ENCODE measurements at places on chromosomes 5 and 9. TPM values are rescaled to one million over a fixed set of nuclear protein-coding genes. Genes with fewer than 3 reads are reported as not detected.

Gene MTAP
- 15.0 TPM for polyA plus RNA-seq

Gene THOC3
- polyA plus RNA-seq = 170 TPM

Gene IL13
- not detected for polyA plus RNA-seq

Gene FCN1
- polyA plus RNA-seq = 7.1 TPM

Gene PCDHB3
- not detected for polyA plus RNA-seq

Gene ZFP37
- 1.4 TPM for polyA plus RNA-seq

Gene CFAP90
- polyA plus RNA-seq = not detected

Gene ERCC8
- 12.2 TPM for polyA plus RNA-seq

Gene ACOT12
- not detected for polyA plus RNA-seq

GRCh38 chr5:94288937-94289336 is 329.5 kb downstream of the KIAA0825 start:
- H3K27me3 ChIP-seq = no peaks in the 10 kb centered on the region
- no peaks in the 10 kb centered on the region for H3K4me1 ChIP-seq
- no peak overlapping the region for H3K4me3 ChIP-seq
- H3K27ac ChIP-seq = no peak overlapping the region
- H3K36me3 ChIP-seq = no peaks in the 10 kb centered on the region

GRCh38 chr9:4262735-4263141 is 37.1 kb downstream of the GLIS3 start:
- H3K27ac ChIP-seq = no peak overlapping the region
- H3K4me3 ChIP-seq = no peak overlapping the region
- H3K27me3 ChIP-seq = peaks cover 2% of the 10 kb centered on the region
- H3K36me3 ChIP-seq = no peaks in the 10 kb centered on the region
- DNase-seq = no peak

GRCh38 chr5:158814521-158814920 is 285.2 kb downstream of the EBF1 start:
- H3K4me3 ChIP-seq = no peak overlapping the region
- H3K4me1 ChIP-seq = peaks cover 19% of the 10 kb centered on the region
- H3K27me3 ChIP-seq = no peaks in the 10 kb centered on the region
- no peak overlapping the region for H3K27ac ChIP-seq
- no peak for DNase-seq

GRCh38 chr5:118905196-118905595 is 83.2 kb downstream of the DTWD2 start:
- no peak overlapping the region for H3K27ac ChIP-seq
- no peaks in the 10 kb centered on the region for H3K4me1 ChIP-seq
- H3K36me3 ChIP-seq = no peaks in the 10 kb centered on the region
- no peak for DNase-seq
- H3K4me3 ChIP-seq = no peak overlapping the region

DNA sequence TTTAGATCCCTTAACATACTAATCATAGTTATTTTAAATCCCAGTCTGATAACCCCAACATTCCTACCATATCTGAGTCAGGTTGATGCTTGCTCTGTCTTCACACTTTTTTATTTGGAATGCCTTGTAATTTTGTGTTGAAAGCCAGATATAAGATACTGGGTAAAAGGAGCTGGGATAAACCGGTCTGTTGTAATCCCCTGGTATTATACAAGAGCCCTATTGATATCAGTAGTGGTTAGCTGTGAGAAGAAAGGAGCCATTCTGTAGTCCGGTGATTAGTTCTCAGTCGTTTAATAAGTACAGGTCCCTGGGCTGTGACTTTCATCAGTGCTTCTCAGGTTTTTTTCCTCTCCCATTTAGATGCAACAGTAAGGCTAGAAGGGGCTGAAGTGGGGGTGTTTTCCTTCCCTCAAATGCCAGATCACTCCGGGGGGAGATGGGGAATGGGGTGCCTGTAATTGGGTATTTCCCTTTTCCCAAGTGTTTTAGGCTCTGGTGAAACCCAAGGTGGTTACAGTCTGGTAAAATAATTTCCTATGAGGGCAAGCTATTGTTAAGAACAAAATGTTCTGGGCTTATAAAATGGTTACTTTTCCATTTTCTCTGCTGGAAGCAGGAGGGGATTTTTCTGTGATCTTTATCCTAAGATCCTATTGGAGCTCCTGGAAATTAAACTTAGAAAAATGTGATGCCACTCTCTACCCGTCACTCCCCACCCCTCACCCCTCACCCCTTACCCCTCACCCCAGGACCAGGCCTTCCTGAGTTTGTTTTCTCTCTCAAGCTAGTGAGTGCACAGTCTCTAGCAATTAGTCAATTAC is 72.7 kb downstream of the KCNN2 start:
- H3K27ac ChIP-seq = no peak overlapping the region
- no peak for DNase-seq
- no peak overlapping the region for H3K4me3 ChIP-seq
- H3K4me1 ChIP-seq = no peaks in the 10 kb centered on the region

DNA sequence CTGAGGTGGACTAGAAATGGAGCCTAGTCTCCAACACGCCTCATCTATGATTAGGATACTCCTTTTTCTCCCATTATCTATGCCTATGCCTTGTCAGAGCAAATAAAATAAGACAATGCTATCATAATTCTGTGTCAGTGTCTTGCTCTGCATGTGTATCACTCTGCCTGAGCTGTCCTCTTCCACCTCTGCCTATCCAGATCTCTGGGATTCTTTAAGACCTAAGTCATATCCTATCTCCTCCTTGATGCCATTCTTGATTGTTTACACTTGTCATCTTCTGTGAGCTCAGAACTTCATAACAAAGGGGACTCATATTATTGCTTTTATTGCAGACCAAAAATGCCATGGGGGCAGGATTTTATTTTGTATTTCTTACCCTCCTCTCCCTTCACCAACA is 351.2 kb upstream of the C9orf72 start:
- no peak overlapping the region for H3K27ac ChIP-seq
- no peaks in the 10 kb centered on the region for H3K36me3 ChIP-seq
- no peaks in the 10 kb centered on the region for H3K4me1 ChIP-seq
- no peak overlapping the region for H3K4me3 ChIP-seq

DNA sequence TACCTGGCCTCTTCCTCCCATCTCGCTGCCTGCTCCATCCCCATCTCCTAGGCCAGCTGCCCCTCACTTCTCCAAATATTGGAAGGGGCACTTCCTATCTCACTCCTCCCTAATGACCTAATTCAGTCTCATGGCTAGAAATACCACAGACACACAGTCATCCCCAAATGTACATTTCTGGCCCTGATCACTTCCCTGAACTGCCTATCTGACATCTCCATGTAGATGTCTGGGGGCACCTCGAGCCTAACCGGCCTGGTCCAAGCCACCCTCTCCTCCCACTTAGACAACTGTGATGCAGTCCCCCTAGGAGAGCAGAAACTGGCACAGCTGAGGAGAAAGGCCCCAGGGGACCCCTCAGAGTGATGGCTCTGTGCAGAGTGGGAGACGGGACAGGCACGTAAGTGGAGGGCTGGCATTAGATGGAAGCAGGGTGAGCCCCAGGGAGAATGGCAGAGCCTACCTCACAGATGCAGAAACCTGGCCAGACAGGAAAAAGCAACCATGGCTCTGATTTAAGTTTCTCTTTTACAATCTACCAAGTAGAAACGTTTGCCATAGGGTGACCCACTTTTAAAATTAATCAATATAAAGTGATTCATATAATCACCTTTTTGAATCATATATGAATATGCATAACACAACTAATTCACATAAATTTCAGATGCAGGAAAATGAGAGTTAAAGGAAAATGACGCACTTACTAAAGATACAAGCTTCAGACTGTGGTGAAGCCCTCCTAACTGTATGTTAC is 22.1 kb downstream of the CAMSAP1 start:
- H3K27me3 ChIP-seq = no peaks in the 10 kb centered on the region
- no peak overlapping the region for H3K27ac ChIP-seq
- peaks cover 57% of the 10 kb centered on the region for H3K4me1 ChIP-seq
- H3K4me3 ChIP-seq = peak overlapping the region; percentile 64
- H3K36me3 ChIP-seq = peaks cover 19% of the 10 kb centered on the region

- H3K27me3 ChIP-seq = no peaks in the 10 kb centered on the region
- no peak overlapping the region for H3K4me3 ChIP-seq
- no peak overlapping the region for H3K27ac ChIP-seq
- no peaks in the 10 kb centered on the region for H3K4me1 ChIP-seq
Measured at GRCh38 chr5:151718153-151718552, 31.4 kb upstream of the SPARC start.

- no peak overlapping the region for H3K4me3 ChIP-seq
- no peak for DNase-seq
- no peak overlapping the region for H3K27ac ChIP-seq
- H3K36me3 ChIP-seq = peaks cover 4% of the 10 kb centered on the region
- H3K4me1 ChIP-seq = peaks cover 7% of the 10 kb centered on the region
- no peaks in the 10 kb centered on the region for H3K27me3 ChIP-seq
Measured at GRCh38 chr9:34994900-34995669, 5.5 kb downstream of the DNAJB5 start.

- DNase-seq = no peak
- peak overlapping the region; percentile 28 for H3K27ac ChIP-seq
- H3K4me1 ChIP-seq = peaks cover 10% of the 10 kb centered on the region
- no peaks in the 10 kb centered on the region for H3K27me3 ChIP-seq
- H3K4me3 ChIP-seq = no peak overlapping the region
- peaks cover 43% of the 10 kb centered on the region for H3K36me3 ChIP-seq
Measured at GRCh38 chr9:77725046-77725694, 77.0 kb upstream of the GNA14 start.

DNA sequence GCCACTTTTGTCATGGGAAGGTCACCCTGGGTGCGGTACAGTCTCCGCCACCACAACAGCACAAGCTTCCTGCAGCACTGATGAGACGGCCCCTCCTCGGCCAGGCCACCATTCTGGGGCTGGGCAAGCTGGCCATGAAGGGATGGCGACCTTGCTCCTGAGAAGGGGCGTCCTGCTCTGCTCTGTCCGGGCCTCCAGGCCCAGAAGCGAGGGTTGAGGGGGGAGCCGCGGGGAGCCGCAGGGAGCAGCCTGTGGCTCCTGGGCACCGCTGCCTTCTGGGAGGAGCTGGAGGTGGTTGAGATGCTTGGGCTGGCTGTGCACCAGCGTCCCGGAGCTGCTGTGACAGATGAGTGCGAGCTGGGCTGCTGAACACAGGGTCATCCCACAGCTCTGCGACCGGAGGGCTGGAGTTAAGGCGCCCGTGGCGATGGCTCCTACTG is 84.3 kb upstream of the RAPGEF1 start:
- H3K27ac ChIP-seq = no peak overlapping the region
- no peaks in the 10 kb centered on the region for H3K4me1 ChIP-seq
- no peaks in the 10 kb centered on the region for H3K27me3 ChIP-seq
- no peak overlapping the region for H3K4me3 ChIP-seq
- H3K36me3 ChIP-seq = no peaks in the 10 kb centered on the region

DNA sequence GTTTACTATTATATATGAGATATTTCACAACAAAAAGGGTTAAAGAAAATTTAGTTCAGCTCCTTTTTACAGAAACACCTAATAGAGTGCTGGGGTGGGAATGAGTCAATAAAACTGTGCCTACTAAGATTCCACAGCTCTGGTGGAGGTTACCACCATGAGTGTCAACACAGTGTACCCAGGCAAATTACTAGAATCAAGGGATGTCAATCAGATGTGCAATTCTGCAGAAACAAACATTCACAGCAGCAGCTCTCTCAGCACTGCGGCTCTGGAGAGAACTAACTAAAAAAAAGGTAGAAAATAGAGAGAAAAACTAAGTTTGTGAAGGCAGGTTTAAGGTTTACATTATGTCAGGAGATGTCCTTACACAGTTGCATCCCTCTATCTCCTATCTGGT is 1313.0 kb downstream of the MAT2B start:
- H3K4me1 ChIP-seq = no peaks in the 10 kb centered on the region
- no peaks in the 10 kb centered on the region for H3K36me3 ChIP-seq
- no peaks in the 10 kb centered on the region for H3K27me3 ChIP-seq
- H3K4me3 ChIP-seq = no peak overlapping the region
- no peak overlapping the region for H3K27ac ChIP-seq

DNA sequence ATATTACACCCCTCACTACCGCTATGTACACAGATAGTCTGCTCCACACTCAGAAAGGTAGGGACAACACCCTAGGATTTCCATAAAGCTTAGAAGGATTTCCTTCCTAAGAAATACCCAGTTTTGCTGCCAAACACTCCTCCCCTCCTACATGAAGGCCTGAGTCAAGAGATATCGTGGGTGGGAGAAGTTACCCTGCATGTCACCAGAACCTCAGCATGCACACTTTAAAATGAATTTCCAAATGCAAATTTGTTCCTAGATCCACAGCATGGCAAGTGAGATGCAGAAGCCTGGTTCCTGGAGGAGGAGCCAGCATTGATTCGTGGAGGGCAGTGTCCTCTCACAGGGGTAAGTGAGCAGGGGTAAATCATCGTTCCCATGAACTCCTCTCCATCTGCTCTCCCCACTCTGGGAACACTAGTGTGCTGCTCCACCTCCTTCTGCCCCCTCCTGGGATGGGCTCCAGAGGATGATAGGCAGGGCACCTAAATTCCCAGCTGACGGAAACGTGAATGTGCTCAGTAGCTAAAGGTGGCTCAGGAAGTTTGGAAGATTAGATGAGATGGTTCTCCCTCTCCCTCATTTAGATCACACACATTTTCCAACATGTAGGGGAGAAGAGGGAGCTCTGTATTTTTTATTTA is 76.7 kb downstream of the PDE4D start:
- no peaks in the 10 kb centered on the region for H3K36me3 ChIP-seq
- no peak overlapping the region for H3K4me3 ChIP-seq
- H3K4me1 ChIP-seq = no peaks in the 10 kb centered on the region

- H3K27ac ChIP-seq = no peak overlapping the region
- H3K4me1 ChIP-seq = peaks cover 24% of the 10 kb centered on the region
- peak overlapping the region; percentile 5 for H3K4me3 ChIP-seq
- no peak for DNase-seq
- no peaks in the 10 kb centered on the region for H3K27me3 ChIP-seq
Measured at GRCh38 chr5:34913072-34913471, 2.2 kb downstream of the RAD1 start.

GRCh38 chr5:80607832-80608231 is 37.8 kb upstream of the ANKRD34B start:
- no peaks in the 10 kb centered on the region for H3K36me3 ChIP-seq
- no peaks in the 10 kb centered on the region for H3K4me1 ChIP-seq

DNA sequence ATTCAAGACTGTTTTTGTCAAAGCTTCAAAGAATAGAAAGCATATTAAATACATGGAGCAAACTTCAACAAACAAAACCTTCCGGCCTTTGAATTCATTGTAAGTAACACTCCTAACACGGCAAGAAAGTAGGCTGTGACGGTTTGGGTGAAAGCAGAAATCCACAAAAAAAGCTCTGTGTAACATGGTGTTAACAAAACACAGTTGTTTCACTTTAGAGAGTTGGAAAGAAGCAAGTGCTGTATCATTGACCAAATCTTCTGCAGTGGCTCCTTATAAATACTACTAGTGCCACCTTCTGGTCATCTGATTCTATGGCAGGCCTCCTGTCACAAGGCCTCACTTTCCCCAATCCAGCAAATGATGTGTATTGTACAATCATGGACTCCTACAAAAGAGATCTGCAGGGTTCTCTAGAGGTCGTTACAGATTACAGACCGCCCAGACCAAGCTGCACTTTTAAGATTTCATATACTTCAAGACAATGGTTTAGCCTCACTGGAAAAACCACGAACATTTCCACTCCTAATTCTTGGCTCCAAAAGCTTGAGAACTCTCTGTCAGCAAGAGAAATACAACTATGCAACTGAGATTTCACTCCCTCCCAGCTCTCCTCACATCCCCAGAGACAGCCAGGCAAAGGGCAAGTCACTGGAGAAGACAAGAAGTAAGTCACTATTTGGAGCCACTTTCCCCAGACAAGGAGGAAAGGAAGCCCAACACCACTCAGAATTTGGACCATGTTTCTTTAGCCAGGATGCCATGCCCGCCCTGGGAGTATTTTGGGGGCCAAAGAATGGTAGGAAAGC is 196.2 kb downstream of the DTWD2 start:
- no peak overlapping the region for H3K27ac ChIP-seq
- peak; percentile 56 for DNase-seq
- H3K4me1 ChIP-seq = no peaks in the 10 kb centered on the region
- no peak overlapping the region for H3K4me3 ChIP-seq
- H3K27me3 ChIP-seq = no peaks in the 10 kb centered on the region

GRCh38 chr5:132369474-132370180 is at the start of gene SLC22A5:
TSS of gene SLC22A5 (plus strand) at chr5:132369710. CDS start at chr5:132369973, 263 bp downstream.
- peaks cover 21% of the 10 kb centered on the region for H3K4me1 ChIP-seq
- H3K4me3 ChIP-seq = peak within 1 kb of the TSS; percentile 55
